OCI-LY7 (cell line): ENCODE measurements at places on chromosomes 2 and 18. TPM values are rescaled to one million over a fixed set of nuclear protein-coding genes. Genes with fewer than 3 reads are reported as not detected.
A peak's percentile ranks its signal among the peaks of the same experiment; 100 is the strongest.

DNA sequence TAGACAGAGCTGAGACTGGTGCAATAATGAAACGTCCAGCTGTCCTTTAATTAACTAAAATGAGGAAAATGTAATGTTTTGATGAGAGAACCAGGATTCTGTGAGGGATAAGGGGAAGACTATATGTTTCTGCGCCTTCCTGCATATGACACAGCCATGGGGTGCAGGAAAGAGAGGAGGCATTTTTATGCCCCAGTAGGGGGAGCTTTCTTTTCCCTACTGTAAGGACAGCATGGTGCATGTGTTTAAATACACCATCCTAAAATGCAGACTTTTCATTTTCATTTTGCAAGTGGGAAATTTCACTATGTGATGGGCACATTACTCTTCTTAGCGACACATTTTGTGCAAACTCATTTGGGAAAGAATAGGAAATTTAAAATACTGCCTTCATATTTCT, 446.1 kb downstream of the ARHGAP15 start:
- DNase-seq = peak; percentile 7

DNA sequence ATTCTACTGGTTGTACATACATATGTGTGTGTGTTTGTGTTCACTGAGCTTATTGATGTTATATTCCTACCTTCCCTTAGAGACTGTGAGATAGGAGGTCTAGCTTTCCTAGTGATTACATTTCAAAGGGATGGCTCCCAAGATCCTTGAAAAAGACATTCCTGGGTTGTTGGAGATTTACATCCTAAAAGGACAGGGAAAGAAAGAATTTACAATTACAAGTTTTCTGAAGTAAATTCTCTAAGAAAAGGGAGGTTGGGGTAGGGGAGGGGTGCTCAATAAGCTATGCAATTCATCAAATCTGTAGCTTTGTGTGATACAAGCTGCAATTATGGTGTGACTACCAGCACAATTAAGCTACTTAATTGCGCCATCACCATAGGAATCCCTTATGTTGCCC, 284.3 kb downstream of the NUP35 start:
- DNase-seq = no peak

- no peak for DNase-seq
These were observed 95.4 kb upstream of the OTOS start for GRCh38 chr2:240235811-240236210.

DNA sequence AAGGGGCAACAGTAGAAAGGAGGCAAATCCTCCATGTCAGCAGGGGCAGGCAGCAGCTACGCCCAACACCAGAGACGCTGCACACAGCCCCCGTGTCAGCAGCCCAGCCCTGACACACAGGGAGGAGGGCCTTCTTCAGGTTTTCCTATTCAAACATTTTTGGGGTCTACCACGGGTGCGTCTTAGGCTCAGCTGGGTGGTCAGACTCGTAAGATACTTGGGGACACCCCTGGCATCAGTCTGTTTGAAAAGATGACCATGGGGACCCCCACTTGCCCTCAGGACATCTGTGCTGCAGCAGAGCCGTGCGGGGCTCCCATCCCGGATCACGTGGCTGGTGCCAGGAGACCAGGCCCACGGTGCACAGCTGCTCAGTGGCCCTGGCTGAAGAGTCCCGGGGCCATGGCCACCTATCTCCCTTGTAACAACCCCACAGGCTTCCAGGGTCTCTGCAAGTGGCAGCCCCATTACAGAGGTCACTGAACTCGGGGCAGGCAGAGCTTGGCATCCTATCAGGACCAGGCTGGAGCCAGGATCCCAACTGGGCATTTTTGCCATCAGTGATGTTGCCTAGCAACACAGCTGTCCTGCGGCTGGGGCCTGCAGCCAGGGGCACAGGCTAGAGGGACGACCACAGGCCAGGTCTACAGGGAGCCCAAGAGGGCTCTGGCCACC, 82.5 kb downstream of the EDAR start:
- DNase-seq = no peak

GRCh38 chr2:115389024-115389423, 946.6 kb downstream of the DPP10 start:
- no peak for DNase-seq

DNA sequence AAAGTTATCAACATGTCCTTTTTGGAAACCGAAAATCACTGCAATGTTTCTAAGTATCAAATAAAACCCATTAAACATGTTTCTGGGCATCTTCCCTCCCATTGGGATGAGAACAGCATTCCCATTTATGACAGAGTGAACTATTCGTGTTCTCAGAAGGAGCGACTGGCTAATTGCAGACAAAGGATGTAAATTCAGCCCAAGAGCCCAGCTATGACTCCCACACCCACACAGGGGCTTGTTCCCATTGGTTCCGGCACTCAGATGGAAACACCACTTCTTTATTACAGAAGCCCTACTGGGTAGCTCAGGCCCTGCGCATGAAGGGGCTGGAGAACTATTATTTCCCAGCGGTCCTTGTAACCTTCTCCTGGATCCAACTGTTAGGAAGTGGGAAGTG, 16.6 kb upstream of the NPAS2 start:
- DNase-seq = no peak

GRCh38 chr2:167383610-167384194, 495.4 kb downstream of the XIRP2 start:
- no peak for DNase-seq

DNA sequence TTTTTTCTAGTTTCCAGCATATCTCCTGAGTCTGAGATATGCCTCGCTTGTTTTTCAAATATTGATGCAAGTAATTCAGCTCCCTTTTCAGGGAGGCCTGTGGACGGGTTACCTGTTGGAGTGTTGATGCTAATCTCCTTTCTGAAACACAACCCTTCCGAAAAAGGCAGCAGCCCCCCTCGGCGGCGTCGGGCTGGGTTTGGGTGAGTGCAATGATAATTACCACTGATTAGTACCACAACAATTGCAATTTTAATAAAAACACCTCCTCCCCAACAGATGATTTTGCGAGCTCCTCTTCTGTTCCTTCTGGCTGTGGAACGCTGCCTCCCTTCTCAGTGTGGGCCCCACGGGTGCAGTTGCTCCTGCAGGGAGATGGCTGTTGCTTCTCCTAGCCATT, 66.3 kb downstream of the PTGR3 start:
- no peak for DNase-seq

CHN1 gene
- total RNA-seq = not detected in 2 replicates

DNA sequence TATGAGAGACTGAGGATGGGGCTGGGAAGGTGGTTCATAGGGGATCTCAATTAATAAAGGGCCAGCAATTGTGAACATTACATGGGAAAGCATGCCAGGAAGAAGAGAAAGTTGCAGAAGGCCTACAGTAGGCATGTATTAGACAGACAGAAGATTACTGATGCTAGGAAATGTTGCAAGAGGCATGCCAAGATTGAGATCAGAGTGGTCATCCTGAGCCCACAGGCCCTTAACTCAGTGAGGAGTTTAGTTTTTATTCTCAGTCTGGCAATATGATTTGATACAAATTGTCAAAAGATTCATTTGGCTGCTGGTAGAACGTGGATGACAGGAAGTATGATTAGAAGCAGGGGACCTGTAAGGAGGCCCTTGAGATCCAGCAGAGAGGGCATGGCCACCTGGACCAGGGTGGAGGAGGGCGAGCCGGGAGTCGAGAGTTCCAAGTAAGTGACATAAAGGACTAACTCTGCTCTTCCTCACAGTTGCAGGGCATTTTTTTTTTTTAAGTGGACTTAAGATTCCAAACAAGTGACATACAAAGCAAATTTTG, 54.9 kb downstream of the EPHA4 start:
- DNase-seq = no peak

C2orf15 gene
- 1.3 and 2.1 TPM in 2 replicates for total RNA-seq

- DNase-seq = no peak
These were observed 229.8 kb downstream of the PIK3C3 start for GRCh38 chr18:42184685-42185477.

ITGB6 gene
- not detected in 2 replicates for total RNA-seq

- DNase-seq = no peak
These were observed 783 bp downstream of the BUB1 start for GRCh38 chr2:110677080-110677479.

EGR4 gene
- not detected in 2 replicates for total RNA-seq

SLC5A7 gene
- not detected in 2 replicates for total RNA-seq

DNA sequence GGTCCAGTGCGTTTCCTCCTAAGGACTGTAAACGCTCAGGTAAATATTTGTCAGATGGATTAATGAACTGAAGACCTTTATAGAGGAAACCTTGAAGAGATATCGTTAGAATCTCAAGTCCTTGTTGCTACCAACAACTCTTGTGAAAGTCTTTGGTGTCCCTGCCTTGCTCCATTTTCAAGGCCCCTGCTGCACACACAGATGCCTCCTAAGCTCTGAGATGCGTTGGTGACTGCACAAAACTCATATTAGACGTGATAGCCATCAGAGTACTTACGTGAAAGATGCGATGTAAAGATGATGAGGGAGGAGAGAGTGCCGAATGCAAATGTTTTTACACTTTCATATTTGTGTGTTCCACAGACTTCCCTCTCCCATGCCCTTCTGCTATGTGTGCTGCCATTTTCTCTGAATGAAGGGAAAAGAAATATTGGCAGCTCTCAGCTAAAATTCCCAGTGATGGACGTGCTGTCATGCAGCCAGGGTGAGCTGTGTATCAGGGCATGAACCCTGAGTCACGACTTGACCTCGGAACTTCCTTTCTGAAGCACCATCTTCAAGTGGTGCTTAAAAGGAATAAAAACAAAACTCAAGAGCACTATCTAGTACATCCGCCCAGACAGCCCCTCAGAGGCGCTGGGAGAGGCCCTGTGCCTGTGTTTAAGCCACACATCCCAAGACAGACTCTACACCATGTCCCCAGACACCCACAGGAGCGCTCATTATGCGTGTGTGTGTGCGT, 117.4 kb downstream of the FAM210A start:
- DNase-seq = peak; percentile 38

DNA sequence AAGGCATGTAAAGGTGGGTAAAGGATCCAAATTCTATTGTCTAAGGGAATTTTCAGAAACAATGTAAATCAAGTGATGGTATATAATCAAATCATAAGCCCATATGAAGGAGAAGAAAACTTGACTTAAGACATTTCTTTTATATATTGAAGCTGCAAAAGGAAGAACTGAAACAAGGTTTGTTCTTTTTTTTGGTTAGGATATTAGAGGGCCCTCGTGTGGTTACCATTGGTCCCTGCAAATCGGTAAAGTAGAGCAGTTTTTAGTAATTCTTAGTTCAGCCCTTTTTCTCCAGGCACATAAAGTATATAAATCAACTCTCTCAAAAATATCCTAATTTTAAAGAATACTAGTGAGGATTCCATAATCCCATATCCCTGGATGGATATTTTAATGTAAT, 105.6 kb upstream of the STK17B start:
- peak; percentile 81 for DNase-seq

GRCh38 chr2:205915130-205915524, 170.8 kb downstream of the INO80D start:
- DNase-seq = no peak

DNA sequence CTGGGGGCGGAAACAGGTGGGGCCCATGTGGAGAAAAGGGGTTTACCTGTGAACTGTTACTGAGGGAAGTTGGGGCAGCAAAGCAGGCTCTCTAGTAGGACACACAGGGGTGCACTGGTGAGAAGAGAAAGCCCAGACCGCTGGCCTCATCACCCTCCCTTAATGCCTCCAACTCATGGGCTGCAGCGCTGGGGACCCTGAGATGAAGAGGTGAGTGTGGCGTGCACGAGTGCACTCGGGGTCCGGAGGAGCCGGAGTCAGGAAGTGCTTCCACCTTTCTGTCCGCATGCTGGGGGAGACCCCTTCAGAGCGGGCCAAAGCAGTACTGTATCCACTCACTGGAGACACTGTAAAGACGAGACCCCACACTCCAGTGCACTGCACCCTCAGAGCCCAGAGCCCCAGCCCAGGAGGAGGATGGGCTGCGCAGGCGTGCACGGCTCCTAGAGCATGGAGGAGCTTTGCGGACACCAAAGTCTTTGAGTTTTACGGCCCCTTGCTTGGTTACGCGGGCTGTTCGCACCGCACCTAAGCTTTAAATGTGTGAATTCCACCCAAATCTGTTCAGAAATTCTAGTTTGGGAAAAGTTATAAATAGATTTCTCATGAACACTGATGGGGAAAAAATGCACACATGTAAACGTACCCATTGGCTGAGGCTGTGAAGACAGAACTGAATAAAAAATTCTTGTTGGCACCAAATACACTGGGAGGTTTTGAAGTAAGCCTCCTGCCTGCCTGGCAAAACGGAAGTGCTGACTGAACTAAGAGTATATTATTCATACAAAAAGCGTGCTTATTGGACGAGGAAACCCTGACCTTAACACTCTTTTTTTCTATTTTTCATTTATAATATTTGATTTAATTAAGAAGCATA, 45.4 kb upstream of the PPP4R1 start:
- DNase-seq = no peak

DNA sequence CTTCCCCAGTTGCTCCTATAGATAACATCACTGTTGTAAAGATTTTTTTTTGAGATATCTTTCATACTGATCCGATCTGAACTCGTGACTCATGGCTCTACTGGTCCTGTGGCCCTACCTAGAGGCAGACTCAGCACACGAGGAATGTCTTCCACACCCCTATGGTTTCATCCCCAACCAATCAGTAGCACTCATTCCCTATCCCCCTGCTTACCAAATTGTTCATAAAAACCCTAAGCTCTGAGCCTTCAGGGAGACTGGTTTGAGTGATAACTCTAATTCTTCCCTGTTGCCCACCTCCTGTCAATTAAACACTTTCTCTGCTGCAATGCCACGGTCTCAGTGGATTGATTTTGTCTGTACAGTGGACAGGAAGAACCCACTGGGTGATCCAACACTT, 4.2 kb upstream of the SAP130 start:
- DNase-seq = no peak

DNA sequence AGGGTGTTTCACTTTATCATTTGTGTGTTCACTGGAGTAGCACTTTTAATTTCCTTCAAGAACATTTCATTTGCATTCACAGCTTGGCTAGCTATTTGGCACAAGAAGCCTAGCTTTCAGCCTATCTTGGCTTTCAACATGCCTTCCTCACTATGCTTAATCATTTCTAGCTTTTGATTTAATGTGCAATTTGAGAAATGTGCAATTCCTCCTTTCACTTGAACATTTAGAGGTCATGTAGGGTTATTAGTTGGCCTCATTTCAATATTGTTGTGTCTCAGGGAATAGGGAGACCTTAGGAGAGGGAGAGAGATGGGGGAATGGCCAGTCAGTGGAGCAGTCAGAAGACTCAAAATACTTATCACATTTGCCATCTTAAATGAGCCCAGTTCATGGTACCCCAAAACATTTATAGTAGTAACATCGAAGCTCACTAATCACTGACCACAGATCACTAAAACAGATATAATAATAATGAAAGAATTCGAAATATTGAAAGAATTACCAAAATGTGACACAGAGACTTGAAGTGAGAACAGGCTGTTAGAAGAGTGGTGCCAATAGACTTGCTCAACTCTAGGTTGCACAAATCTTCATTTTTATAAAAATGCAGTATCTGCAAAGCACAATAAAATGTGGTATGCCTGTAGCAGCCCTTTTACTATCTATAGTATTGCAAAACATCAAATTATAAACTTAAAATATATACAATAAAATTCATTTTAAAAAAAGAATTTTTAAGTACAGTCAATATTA, 561.2 kb downstream of the METTL4 start:
- no peak for DNase-seq
